ENCODE measurements at places on chromosomes 12 and 14.

DNA sequence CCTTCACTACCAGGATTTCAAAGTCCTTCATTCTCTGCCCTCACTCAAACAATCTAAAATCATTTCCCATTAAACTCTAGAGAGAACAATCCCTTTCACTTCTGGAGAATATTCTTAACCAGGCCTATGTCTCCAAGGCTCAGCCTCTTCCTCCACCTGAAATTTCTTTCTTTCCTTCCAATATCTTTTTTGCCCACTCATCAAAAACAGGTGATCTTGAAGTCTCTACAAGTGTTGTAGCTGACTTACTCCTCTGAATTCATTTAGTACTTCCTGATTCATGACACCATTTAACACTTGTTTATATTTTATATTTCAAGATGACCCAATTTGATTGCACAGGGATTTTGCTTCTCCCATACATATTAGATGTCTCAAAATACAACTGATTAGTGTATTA is 66.7 kb upstream of the PDZRN4 start:
- DNase-seq: no peak

GRCh38 chr12:85711735-85712390 is 124.3 kb downstream of the RASSF9 start:
- no peak for DNase-seq

- DNase-seq: no peak
These were observed 87.4 kb downstream of the PRIMA1 start for GRCh38 chr14:93700928-93701327.

GRCh38 chr14:68074765-68075381 is 255.3 kb downstream of the RAD51B start:
- no peak for DNase-seq

GRCh38 chr14:71271166-71271945 is 364.1 kb downstream of the PCNX1 start:
- no peak for DNase-seq

DNA sequence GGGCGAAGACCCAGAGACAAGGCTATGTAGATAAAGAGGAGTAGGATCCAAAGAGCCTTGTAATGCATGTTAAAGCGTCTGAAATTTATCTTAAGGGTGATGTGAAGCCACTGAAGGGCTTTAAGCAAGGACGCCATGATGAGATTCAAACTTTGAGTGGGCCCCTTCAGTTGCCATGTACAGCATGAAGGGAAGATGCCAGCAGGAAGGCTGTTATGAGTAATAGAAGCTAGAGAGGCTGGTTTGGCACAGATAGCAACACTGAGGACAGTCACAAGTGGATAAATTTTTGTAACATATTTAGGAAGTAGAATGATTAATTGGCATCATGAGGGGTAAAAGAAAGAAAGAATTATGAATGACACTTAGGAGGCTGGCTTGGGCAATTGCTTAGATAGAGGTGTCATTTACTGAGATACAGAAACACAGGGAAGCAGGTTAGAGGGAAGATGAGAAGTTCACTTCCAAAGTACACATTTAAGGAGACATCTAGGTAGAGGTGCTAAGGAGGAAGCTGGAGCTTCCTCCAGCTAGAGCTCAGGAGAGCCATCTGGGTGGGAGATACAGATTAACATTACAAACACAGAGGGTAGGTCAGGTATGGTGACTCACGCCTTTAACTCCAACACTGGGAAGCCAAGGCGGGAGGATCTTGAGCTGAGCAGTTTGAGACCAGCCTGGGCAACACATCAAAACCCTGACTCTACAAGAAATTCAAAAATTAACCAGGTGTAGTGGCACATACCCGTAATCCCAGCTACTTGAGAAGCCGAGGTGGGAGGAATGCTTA is 13.7 kb downstream of the ATG2B start:
- no peak for DNase-seq

DNA sequence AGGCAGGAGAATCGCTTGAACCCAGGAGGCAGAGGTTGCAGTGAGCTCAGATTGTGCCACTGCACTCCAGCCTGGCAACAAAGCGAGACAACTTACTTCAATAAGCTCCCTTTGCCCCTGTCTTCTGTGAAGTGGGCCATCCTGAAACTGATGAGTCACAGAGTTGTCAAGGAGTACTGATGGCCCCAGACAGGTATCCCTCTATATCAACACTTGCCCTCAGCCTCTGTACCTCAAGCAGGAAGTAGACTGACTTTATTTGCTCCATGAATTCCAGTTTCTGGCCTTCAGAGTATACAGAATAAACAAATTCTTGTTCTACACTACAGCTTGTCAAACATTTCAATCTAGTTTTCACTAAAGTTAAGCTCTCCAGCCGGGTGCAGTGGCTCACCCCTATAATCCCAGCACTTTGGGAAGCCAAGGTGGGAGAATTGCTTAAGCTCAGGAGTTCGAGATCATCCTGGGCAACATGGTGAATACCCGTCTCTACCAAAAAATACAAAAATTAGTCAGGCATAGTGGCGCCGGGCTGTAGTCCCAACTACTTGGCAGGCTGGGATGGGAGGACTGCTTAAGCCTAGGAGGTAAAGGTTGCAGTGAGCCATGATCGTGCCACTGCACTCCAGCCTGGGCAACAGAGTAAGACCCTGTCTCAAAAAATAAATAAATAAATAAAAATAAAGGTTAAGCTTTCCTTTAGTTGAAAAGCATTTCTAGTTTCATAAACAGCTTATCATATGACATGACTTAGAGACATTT is 16.4 kb upstream of the LRP10 start:
- DNase-seq: no peak

DNA sequence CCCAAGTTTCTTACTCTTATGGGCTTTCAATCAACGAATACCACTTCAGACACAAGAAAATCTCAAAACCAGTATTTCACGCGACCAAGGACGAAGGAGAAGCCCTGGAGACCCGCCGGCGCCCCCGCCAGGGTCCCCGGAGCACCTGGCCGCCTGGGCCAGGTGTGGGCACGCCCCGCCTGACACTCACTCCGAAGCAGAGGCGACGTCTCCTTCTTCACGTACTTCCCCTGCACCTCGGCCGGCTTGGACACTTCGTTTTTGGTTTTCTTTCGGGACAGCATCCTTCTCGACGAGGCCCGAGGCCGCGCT is 466 bp downstream of the SAV1 start:
- no peak for DNase-seq

- no peak for DNase-seq
These were observed 990 bp upstream of the TPI1 start for GRCh38 chr12:6866163-6866919.

DNA sequence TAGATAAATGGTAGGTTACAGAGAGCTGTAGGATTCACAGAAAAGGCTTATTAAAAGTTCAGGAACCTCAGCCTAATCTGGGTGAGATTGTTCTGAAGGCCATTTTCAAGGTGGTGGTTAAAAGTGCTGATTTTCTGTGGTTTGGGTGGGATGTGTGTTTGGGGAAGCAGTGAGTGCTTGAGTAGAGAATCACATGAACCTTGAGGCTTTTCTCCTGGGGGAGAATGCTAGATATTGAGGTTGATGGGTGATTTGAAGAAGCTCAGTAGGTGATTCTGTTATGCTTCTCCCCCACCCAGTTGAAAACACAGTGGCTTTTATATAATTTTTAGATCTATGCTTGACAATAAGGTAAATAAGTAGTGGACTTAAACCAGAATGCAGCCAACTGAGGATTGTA is 420.9 kb downstream of the PCNX1 start:
- no peak for DNase-seq

GRCh38 chr14:71753126-71753830 is 179.0 kb upstream of the RGS6 start:
- peak; percentile 65 for DNase-seq

- no peak for DNase-seq
These were observed 47.1 kb upstream of the ATXN7L3B start for GRCh38 chr12:74490390-74491064.

DNA sequence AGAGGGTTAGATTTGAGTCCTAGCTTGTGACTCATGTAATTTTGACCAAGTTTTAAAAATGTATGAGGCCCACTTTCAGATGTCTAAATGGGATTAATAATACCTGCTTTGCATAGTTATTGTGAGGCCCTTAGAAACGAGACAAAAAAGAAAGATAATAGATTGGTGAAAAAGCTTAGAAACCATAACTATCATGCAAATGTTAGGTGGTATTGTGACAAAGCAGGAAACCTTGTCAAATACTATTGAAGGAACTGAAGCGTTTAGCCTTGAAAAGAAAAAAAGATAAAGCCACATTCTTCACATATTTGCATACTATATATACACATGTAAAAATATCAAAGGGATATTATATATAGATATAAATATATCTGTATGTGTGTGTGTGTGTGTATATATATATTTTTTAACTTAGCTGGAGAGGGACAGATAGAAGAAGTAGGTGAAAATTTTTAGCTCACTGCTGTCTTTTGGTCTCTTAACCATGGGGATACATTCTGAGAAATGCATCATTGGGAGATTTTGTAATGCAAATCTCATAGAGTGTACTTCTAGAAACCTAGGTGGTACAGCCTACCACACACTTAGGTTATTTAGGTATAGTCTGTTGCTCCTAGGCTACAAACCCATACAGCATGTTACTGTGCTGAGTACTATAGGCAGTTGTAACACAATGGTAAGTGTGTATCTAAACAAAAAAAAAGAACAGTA is 270.3 kb downstream of the CCDC91 start:
- no peak for DNase-seq

- no peak for DNase-seq
These were observed 1.3 kb upstream of the ANKRD9 start for GRCh38 chr14:102510616-102511520.

All from GM04504 (cell line).